ENCODE measurements at places on chromosomes 6 and 20. TPM values are rescaled to one million over a fixed set of nuclear protein-coding genes. Genes with fewer than 3 reads are reported as not detected.

GRCh38 chr6:135880066-135880972 is 28.8 kb downstream of the PDE7B start:
- peak overlapping the region; percentile 97 for H3K27ac ChIP-seq
- peak overlapping the region; percentile 79 for H3K4me3 ChIP-seq
- peaks cover 46% of the 10 kb centered on the region for H3K4me1 ChIP-seq
- peaks cover 17% of the 10 kb centered on the region for H3K36me3 ChIP-seq
- H3K27me3 ChIP-seq = no peaks in the 10 kb centered on the region
- peak; percentile 61 for DNase-seq

- H3K36me3 ChIP-seq = peaks cover 2% of the 10 kb centered on the region
- H3K4me3 ChIP-seq = no peak overlapping the region
- peak overlapping the region; percentile 2 for H3K27ac ChIP-seq
Measured at GRCh38 chr20:51750037-51750769, 18.0 kb downstream of the ATP9A start.

DNA sequence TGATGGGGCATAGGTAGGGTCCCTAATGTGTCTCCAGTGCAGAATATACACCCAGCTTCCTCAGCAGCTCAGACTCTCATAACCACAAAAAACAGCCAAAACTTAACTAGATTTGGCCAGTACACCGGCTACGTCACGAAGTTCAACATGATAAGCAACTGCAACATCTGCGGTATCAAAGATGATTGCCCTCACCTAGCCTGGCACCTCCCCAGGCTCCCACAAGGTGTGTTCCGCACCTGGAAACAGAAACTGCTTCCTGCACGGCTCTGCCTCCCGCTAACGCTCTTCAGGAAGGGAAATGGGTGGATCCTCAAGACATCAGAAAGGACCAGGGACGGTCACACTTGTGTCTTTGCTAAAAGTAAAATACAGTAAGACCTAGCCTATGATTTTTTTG is 9.5 kb downstream of the TXNDC5 start:
- no peak for DNase-seq
- H3K4me3 ChIP-seq = no peak overlapping the region
- peaks cover 45% of the 10 kb centered on the region for H3K36me3 ChIP-seq

Gene RAET1G
- 0.18 TPM for total RNA-seq

GRCh38 chr6:139364302-139364981 is 10.0 kb downstream of the CITED2 start:
- no peaks in the 10 kb centered on the region for H3K36me3 ChIP-seq
- H3K4me3 ChIP-seq = no peak overlapping the region
- peaks cover 4% of the 10 kb centered on the region for H3K27me3 ChIP-seq
- DNase-seq = no peak
- peaks cover 47% of the 10 kb centered on the region for H3K4me1 ChIP-seq

- no peaks in the 10 kb centered on the region for H3K4me1 ChIP-seq
- no peak overlapping the region for H3K27ac ChIP-seq
- no peak for DNase-seq
- no peak overlapping the region for H3K4me3 ChIP-seq
- no peaks in the 10 kb centered on the region for H3K36me3 ChIP-seq
Measured at GRCh38 chr6:95682476-95682875, 105.1 kb downstream of the MANEA start.

Gene AVP
- not detected for total RNA-seq

DNA sequence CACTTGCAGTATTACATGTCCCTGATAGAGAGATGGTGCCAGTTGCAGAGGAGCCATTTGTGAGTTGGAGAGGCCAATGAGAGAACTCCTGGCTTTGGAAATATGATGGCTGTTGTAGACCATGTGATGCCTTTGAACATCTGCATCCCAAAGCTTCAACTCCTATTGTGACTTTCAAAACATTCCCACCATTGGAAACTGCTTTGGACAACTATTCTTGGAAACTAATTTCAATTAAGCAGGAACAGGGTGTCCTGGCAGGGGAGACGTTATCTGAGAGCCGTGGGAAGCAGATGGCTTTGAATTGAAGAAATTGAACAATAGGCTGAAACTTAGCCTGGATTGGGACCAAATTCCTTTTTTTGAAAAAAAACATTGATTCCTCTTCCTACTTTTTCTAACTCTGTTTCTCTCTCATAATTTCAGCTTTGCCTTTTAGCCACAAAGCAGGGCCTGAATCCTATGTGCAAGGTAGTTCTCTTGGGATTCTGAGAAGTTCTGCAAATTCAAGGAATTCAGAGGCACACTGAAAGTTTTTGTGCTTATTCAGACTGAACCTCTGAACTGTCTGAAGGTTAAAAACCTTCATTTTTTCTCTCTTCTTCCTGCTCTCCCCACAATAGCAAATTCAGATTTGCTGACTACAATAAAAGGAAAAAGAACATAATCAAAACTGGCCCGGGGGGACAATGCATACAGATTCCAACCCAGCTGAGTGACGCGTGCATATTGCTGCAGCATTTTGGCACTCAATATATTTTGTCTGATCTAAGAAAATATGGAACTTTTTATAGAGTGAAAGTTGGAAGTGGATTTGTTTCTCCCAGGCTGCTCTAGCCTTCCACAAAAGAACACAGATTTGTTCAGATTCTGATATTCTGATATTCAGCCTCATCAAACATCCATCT is 720.4 kb upstream of the CHD6 start:
- H3K4me3 ChIP-seq = no peak overlapping the region
- no peaks in the 10 kb centered on the region for H3K4me1 ChIP-seq
- DNase-seq = no peak
- no peaks in the 10 kb centered on the region for H3K27me3 ChIP-seq

DNA sequence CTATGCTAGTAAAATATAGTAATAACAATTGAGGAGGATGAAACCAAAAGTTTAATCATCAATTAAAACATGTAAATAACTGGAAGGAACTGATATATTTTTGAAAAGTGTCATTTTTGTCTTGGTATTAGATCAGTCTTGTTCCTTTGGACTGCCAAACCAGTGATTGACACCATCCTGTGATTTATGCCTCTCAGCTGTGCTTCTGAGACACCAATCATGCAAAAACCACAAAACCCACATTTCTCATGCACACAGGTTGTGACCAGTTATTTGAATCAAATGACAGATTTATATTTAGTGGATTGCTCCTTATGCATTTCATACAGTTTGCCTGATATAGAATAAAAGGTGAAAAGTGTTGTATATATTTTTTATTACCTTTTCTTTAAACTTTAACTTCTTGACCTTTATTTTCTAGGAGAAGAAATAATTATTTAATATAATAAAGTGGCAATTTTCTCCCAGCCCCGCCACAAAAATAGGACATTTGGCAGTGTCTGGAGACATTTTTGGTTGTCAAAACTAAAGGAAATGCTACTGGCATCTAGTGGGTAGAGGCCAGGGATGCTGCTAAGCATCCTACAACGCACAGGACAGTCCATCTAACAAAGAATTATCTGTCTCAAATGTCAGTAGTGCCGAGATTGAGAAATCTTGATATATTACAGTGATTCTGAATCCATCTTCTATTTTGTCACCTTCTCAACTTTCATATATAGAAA is 383.6 kb downstream of the BCKDHB start:
- H3K27ac ChIP-seq = no peak overlapping the region
- DNase-seq = no peak
- H3K4me1 ChIP-seq = no peaks in the 10 kb centered on the region
- H3K36me3 ChIP-seq = no peaks in the 10 kb centered on the region

GRCh38 chr6:45648262-45648620 is 270.5 kb upstream of the SUPT3H start:
- no peak overlapping the region for H3K27ac ChIP-seq
- DNase-seq = no peak
- H3K4me1 ChIP-seq = peaks cover 23% of the 10 kb centered on the region
- peaks cover 6% of the 10 kb centered on the region for H3K27me3 ChIP-seq

Gene SLC17A3
- total RNA-seq = 0.66 TPM
